NCI-H2107 (cell line): ENCODE measurements at places on chromosomes 2 and 18.

DNA sequence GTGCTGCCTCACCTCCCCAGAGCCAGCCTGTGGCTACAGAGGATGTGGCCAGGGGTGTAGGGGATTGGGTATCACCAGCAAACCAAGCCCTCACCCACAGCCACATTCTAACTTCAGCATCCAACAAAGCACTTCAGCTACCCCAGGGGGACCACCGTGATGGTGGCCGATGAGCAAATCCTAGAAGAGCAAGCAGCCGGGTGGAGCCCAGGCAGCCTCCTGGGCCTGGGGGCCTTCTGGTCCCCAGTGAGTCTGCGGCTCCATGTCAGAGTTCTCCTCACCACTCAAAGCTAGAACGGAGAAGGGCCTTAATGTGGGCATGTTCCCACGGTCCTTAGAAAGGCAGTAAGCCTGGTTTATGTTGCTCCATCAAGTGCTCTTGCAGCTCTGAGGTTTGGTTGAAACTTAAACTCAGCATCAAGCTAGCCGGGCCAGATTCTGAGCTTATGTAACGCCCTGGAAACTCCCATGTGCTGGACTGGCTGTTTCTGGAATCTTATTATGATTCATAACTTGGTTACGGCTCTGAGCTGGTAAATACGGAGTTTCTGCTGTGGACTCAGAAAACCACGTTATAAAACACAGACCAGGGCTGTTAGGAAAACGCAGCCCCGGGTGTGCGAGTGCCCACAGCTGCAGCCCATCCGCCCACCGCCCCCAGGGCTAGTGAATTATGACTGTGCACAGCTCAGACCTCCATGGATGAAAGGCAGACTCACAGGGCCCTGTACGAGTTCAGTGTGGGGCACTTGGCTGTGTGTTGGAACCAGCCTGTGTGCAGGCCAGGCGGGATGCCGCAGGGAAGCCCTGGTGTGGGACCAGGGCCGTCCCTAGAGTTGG is 99.8 kb downstream of the SEPTIN10 start:
- no peak for DNase-seq

- no peak for DNase-seq
Observed at GRCh38 chr2:187924293-187924692, 367.4 kb upstream of the GULP1 start.

DNA sequence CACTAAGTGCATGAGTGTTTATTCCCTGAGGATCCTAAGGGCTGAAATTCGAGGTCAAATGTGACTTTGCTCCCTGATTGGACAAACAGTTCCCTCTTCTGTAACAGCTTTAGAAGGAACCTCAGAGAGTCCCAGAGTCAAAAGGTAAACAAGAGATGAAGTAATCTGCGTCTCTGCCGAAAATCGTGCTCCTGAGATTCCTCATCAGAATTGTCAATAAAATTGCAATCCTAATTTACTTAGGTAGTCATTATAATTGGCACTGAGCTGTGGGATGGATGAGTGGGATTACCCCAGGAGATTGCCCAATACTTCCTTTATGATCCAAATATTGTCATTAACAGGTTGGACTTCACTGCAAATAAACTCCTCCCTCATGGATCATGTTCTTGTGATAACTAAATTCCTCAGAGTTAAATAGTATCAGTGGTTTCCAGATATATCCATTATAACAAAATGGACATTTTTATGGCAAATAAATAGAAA is 907 bp upstream of the SUCLG1 start:
- no peak for DNase-seq

DNA sequence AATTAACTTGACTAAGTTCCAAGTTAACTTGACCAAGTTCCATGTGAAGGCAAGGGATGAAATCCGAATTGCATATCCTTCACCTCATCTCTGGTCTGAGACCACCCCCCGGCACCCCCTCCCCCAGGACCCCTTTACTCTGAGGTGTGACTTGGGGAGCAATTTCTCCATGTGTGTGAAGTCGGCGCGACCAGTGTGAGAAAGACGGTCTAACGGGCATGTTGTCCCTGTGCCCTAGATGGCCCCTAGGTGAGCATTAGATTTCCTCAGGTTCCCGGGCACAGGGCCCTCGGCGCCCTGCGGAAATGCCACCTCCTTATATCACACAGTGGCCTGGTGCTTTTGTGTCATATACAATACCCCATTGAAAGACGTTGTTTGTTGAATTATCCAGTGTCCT is 137.1 kb downstream of the CTIF start:
- no peak for DNase-seq

DNA sequence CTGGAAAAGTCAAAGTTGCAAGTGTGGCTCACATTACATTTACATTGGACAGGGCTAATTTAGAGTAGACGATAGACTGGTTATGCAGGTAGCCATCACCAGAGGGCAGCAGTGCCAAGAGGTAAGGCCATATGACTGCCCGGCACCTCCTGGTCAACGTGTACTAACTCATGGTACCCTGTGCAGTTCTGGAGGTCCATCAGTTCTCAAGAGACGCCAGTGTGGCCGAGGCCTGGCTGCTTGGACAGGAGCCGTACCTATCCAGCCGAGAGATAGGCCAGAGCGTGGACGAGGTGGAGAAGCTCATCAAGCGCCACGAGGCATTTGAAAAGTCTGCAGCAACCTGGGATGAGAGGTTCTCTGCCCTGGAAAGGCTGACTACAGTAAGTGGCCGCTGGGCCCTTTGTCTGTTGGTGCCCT is 65.8 kb upstream of the EML6 start:
- no peak for DNase-seq

- DNase-seq = no peak
Observed at GRCh38 chr2:211845338-211846035, 693.1 kb downstream of the ERBB4 start.

DNA sequence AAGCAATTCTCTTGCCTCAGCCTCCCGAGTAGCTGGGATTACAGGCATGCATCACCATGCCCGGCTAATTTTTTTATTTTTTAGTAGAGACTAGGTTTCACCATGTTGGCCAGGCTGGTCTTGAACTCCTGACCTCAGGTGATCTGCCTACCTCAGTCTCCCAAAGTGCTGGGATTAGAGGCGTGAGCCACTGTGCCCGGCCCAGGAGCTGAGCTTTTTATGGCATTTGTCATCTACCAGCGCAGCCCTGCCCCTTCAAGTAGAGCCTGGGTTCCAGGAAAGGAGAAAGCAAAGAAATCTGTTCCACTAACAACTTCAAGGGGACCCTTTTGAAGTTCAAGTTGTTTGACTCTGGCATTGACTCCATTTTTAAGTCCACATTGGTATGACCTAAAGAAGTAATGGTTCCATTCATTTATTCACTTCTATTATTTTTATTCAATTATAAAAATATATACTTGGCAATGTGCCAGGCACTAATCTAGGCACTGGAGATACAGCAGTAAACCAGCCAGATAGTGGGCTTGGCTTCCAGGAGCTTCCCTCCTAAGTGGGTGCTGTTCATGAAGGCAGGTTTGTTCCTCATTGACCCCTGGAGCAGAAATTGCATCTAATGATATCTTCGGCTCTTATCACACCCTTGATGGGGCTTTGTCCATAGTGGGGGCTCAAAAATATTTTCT is 8.0 kb upstream of the SFTPB start:
- no peak for DNase-seq

GRCh38 chr2:15074319-15074718 is 441.8 kb downstream of the LRATD1 start:
- no peak for DNase-seq

GRCh38 chr2:226076529-226076928 is 677.0 kb downstream of the NYAP2 start:
- no peak for DNase-seq

DNA sequence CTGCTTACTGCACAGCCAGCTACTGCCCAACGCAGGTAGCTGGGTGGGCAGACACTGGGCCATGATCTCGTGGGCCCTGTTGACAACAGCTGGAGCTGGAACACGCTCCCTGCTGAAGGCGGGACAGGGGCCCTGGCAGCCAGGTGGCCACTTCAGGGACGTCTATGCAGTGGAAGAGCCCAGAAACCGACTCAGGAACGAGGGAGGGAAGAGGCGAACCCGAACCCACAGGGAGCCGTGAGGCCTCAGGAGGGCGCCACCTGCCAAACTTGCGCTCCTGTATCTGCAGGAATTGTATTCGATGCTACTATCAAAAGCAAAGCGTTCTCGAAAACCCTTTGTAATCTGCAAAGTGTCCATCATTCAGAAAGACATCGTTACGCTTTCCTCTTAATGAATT is 198.4 kb downstream of the EIPR1 start:
- no peak for DNase-seq

GRCh38 chr18:43486462-43486861 is 209.2 kb upstream of the SYT4 start:
- no peak for DNase-seq

- no peak for DNase-seq
Observed at GRCh38 chr2:213561759-213562158, 277.5 kb downstream of the SPAG16 start.

DNA sequence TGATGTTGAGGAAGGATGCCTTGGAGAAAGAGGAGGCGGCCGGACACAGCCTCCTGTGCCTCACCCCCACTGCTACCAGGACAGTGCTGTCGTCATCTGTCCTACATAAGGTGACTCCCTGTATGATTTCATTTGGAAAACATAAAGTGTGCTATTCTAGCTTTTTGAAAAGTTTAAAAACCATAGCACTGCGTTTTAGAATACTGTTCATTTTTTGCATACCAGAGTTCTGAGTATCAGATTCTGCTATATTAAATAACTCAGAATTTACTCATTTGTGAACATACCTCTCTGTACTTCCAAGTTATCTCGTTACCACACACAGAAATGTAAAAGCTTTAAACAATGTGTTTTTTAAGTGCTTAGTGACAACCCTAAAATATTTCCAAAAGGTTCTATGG is 302.9 kb downstream of the LRRTM1 start:
- DNase-seq = no peak

DNA sequence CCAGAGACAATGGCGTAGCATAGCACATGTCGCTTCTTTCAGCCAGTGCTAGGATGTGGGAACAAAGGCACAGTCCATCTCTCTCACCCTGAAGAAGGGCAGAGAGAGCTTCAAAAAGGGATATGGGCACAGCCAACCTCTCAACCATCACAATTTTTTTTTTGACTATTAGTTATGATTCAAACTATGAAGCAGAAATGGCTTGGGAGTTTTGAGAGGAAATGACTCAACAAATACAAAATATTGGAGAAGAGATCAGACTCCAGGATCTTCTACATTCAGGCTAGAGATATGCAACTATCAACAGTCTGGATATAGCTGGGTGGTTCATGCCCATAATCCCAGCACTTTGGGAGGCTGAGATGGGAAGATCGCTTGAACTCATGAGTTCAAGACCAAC is 109.1 kb downstream of the MCFD2 start:
- no peak for DNase-seq

GRCh38 chr2:158779621-158780020 is 15.5 kb upstream of the DAPL1 start:
- no peak for DNase-seq

DNA sequence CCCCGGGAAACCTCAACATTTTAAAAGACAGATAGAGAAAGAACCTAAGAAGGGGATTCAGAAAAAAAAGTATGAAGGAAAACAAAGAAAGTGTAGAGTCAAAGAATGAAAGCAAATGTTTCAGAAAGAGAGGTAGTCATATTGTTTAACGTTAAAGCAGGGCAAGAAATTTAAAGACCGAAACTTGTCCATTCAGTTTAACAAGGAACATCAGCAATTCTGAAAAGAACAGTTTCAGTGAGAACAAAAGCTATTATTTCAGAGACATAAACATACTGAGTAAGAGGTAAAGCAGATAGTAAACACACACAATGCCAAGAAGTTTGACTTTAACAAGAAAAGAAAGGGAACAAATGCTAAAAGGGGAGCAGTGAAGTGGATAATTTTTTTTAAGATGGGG is 41.1 kb downstream of the MBD2 start:
- no peak for DNase-seq
